Fibroblast of skin of back (primary cell): ENCODE measurements at places on chromosomes 7 and 10.

DNA sequence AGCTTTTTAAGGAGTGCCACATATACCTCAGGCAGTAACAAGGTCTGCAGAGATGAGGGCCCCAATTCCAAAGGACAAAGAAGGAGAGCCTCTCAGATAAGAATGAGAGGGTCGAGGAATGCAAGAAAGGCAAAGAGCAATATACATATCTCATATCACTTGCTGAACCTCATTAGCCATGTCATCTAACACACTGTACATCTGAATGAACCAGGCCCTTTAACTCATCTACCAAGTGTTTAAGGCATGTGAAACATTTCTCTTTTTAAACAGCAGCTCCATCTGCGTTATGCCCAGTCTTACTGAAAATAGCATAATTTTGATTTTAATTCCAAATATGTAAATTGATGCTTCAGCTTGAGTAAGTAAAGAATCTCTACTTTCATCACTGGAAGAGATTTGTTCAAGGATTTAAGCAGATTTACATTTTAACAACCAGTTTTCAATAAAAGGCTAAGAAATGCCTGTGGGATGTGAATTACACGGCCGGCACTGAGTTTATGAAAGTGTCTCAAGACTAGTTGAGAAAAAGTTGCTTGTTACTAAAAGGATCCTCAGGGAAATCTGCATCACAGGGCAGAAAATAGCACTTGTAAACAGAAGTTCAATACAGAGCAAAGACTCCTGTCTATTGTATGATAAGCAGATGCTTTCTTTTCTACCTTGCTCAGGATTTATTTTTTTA lies 123.8 kb upstream of the SLC26A5 start:
- DNase-seq = no peak

DNA sequence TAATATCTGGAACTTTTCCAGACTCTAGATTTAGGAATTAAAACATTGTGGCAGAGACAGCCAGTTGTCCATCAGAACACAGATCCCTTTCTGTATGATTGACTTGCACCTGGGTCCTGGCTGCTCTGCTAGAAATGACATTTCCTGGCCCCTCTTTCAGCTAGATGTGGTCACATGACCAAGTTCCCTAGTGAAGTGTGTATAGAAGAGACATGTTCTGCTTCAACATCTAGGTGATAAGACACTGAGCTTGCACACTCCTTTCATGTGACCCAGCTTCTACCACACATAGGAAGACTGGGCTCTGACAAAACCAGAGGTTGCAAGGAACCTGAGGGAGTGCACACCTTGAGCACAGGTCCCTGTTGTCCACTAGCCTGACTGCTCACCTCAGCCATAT lies 22.8 kb upstream of the DYNC1I1 start:
- DNase-seq = no peak

- peak; percentile 80 for DNase-seq
These were observed at the start of gene CH25H for GRCh38 chr10:89207181-89207800. CH25H (minus strand) TSS chr10:89207317; CDS start chr10:89207292, 25 bp downstream.

DNA sequence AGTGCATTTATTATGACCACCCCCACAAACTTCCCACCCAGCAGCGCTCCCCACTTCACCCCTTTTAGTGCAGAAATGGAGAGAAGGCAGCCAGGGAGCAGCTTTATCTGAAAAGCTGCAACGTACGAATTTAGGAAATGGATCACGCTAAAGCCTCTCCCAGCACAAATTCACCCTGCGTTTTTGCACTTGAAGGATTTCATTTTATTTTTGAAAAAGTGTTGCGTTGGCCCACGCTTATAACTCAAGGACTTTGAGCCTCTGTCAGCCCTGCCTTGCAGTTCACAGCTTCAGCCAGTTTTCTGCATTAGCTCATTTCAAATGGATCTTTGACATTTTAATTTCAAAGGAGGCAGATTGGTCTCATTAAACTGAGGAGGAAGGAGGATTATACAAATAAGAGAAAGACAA lies 556.1 kb downstream of the KCNMA1 start:
- no peak for DNase-seq

- no peak for DNase-seq
These were observed 4.6 kb downstream of the ATP6V1F start for GRCh38 chr7:128867241-128867640.

- peak; percentile 24 for DNase-seq
These were observed 357.3 kb downstream of the CRPPA start for GRCh38 chr7:16063716-16064675.

DNA sequence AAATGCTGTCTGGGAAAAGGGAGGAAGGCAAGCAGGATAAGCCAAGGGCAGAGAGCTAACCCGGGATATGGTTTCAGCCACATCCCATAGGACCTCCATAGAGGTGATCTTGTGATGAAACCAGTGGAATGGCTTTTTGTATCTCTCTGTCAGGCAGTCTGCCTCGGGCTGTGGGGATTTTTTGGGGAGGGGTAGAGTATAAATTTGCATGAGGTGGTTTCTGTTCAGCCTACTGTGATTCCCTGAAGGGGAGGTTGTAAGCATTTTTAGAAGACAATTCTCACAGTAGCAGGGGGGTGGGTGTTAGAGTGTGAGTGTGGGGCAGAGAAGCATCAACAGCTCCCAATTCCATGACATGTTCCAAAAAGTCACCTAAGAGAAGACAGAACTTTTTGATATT lies 11.8 kb downstream of the OR9A2 start:
- peak; percentile 20 for DNase-seq

DNA sequence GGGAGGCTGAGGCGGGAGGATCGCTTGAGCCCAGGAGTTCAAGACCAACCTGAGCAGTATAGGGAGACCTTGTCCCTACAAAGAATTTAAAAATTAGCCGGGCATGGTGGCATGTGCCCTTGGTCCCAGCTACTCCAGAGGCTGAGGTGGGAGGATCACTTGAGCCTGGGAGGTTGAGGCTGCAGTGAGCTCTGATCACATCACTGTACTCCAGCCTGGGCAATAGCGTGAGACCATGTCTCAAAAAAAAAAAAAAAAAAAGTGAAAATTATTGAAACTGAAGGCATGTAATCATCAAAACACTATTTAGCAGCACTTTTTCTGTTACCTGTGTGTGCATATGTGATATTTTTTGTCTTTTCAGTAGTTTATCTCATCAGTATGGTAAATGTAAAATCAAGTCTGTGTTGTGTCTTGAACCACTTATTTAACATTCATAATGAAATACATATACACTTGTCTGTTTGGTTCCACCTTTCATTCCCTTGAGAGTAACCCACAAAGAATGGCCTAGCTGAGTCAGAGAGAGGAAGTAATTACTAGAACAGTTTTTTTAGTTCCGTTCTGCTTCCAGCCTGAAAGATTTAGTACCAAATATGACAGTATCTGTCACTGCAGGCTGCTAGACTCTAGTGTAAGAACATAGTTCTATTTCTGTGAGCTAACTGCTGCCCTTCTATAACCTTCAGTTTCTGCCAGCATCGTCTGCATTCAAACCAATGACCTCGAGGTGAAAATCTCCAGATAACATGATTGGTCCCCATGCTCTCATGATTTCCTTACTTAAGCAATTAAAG lies 68.6 kb downstream of the MMRN2 start:
- peak; percentile 73 for DNase-seq

DNA sequence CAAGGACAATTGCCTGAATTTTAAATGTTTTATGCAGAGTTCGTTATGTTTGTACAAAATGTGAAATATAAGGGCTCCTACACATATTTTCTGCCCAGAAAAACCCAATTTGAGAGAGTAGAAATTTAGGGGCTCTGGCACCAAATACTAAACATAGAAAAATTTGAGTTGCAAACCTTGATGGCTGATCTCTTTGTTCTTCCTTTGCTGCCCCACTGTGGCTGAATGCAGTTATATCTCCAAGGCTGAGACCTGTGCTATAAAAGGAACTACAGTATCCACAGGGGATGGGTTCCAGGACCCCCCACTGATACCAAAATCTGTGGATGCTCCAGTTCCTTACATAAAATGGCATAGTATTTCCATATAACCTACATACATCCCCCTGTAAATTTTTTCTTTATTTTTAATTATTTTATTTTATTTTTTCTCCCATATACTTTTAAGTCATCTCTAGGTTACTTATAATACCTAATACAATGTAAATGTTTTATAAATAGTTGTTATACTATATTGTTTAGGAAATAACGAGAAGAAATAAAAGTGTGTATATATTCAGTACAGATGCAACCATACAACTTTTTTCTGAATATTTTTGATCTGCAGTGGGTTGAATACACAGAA lies 22.5 kb downstream of the CFAP43 start:
- DNase-seq = peak; percentile 48

- DNase-seq = no peak
These were observed 5.1 kb downstream of the DEPP1 start for GRCh38 chr10:44973323-44974081.

GRCh38 chr10:2094171-2094570 lies 356.8 kb upstream of the ADARB2 start:
- DNase-seq = no peak

DNA sequence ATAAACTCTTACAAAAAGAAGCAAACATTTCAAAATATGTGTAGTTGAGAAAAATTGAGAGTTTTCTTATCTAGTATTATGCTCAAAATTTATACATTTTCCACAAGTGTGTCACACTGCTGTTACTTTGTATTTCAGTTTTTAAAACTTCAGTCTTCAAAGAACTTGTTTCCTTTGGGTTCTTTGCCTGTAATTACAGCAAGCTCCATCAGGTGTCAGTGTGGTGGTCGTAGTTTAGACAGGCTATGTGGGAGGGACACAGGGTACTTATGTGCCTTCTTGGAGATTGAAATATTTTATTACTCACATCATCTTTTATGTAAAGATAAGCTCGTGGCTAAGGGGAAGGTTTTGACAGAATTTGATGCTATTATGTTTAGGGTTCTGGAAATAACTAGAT lies 360.5 kb downstream of the FGFR2 start:
- no peak for DNase-seq

DNA sequence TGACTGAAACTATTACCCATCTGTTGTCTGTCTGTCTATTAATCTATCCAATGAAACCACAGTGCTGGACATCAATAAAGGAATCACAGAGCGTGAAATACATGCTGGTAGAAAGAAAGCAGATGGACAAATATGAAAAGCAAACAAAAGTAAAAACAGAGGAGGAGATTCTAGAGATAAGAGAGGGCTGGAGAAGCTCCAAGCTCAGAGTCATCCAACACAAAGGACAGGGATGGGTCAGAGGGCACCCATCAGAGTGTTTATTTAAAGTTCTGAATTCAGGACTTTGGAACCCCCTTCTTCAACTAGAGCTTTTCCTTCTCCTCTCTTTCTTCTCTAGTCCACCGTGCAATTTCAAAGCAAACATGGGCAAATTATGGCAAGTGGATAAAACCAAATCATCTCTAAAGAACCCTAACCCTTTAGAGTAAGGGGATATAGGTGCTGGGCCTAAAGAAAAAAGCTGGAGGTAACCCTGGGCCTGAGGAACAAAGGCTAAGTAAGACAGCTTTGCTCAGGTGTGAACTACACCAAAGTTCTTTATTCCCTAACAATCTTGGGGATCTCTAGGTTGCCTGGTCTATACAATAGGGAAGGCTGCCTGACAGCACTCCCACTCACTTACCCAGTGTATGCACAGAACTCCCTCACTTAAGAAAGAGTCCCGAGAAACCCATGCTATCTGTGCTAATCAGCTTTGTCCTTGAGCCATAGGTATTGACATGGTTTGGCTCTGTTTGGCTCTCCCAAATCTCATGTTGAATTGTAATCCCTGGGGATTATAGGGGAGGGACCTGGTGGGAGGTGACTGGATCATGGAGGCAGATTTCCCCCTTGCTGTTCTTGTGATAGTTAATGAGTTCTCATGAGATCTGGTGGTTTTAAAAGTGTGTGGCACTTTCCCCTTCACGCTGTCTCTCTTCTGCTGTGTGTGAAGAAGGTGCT lies 97.0 kb downstream of the BAMBI start:
- DNase-seq = no peak

DNA sequence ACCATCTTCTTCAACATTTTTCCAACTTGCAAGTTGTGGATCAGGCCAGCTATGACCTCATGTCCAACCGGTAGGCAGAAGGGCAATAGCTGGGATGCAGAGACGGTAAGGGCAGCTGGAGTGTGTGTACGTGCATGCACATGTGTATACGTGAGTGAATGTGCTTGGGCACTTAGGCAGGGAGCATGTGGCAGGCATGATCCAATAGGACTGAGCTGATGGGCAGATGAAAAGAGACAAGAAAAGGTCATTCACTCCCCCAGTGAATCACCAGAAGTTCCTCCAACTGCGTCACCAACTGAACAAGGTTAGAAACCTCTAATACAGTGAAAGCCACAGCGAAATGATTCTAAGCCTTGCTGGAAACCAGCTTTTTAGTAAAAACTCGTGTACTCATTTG lies 176.1 kb downstream of the FGFR2 start:
- DNase-seq = no peak

DNA sequence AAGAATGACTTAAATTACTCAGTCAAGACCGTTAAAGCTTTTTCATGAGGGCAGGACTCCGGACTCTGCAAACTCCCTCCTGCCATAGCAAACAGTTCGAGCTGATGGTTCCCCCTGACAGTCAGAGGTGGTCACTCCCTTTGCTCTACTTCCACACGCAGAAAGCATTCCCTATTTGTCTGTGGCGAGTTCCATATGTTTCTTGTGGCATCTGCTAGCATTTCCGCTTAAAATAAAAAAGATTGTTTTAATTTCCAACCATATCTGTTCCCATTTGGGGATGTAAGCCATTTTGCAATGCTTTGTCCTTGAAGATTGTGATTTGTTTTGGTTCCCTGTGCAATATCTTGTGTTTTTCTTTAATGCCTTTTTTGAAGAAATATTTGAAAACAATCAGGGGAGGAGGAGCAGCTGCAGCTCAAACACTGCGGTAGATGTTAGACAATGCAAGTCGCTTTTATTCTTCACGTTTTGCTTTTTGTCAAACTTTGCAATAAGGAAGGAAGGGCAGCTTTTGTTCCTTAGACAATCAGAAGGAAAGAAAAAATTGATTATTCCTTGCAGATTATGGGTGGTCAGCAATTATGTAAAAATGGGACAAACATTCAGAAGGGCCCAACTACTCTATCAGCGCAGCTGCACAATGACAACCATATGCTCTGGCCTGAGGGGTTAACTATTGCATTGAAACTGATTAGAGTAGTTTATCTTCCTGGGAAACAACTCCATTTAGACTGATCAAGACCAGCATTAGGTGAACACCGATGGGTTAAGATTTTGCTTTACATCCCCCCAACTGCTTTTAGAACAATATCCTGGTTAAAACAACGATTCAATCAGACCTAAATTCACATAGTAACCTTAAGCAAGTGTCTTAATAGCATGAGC lies 425.8 kb upstream of the NRP1 start:
- no peak for DNase-seq

DNA sequence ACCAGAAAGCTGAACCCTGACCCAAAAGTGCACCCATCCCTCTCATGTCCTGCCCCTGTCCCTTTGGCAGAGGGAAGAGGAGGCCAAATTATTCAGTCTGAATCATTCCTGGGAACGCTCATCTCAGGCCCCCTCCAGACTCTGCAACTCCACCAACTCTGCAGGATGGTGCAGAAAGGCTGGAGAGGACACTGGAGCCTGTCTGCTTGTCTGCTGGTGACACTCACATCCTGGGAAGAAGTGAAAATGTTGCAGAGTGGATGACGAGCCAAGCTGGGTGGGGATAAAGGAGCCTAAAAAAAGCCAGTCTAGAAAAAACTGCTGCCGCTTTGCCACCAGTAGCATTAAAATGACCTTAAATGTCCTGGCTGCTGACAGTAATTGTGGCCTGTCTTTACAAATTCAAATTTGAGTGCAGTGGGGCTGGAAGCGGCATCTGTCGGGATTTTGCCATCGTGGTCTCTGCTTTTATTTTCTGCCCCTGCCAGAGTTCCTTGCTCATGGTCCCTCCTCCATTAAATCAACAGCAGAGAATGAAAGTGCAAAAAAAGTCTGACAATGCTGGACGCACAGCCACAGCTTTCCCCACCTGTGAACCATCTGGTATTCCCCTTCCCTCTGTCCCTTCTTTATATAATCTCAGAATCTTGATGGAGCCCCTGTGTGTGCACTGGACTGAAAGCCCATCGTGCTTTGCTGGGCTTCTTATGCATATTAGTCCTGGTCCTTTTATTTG lies 63.9 kb downstream of the STK17A start:
- peak; percentile 91 for DNase-seq
